ENCODE measurements at places on chromosomes 7 and 10.

DNA sequence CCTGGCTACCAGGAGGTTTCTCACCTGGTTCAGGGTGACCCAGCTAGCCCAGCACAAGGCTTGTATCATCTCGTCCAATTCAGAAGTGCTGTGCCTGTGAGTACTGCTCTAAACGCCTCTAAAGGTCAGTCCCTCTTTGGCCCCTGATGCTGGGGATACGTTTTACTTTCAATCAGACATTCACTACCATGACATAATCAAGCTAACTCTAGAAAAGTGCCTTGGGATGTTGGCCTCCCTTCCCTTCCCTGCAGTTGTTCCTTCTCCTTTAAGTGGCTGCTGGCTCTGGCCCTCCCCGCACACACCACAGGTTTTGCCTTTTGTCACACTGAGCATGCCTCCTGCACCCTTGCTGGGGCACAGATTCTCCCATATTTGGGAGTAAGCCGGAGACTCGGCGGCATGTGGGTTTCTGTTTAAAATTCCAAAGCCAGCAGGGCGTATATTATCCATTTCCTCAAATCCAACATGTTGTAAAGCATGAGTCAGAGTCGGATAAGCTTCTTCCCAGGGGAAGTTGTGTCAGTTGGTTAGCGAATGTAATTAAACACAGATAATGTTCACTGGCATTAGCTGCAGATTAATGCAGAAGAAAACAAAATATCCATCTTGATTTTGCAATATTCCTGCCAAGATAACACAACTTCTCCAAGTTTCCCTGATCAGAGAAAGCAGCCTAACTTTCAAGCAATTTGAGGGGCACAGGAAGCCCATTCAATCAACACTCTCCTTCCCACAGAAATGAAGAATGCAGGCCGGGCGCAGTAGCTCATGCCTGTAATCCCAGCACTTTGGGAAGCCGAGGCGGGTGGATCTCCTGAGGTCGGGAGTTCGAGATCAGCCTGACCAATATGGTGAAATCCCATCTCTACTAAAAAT, 31.8 kb upstream of the VCL start:
- DNase-seq = peak; percentile 97

DNA sequence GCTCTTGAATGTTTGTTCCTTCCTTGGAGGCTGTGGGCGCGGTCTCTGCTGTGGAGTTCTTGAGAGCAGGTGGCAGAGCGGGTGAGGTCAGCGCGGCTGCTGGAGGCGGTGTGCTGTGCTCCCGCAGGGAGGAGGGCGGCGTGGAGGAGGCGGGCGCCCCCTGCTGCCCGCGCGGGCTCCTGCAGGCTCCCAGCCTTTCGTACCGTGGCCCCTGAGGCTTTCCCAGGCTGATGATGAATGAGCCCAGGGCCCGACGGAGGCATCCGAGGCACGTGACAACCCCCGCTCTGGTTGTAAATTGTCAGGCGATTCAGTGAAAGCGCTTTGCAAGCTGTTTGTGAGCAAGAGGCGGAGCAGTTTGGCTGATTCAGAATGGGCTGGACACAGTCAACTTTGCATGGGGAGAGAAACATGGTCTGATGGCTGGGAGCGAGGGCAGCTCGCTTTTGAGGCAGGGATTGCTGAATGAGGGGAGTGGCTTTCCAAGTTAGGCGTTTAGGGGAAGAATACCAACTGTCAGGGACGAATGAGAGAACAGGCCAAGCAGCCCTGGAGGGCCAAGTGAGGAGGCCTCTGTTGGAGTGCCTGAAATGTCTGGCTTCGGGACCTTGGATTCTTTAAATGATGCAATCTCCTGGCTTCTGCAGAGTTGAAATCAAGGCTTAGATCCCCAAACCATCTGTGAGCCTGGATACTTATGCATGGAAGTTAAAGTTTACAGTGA, 46.6 kb downstream of the CDHR3 start:
- peak; percentile 35 for DNase-seq

- no peak for DNase-seq
These were observed 270.8 kb downstream of the HTR7 start for GRCh38 chr10:90587081-90587491.

GRCh38 chr10:71250405-71250804, 38.0 kb downstream of the UNC5B start:
- no peak for DNase-seq

- DNase-seq = no peak
These were observed 19.0 kb upstream of the SLC26A4 start for GRCh38 chr7:107641676-107642075.
